ENCODE measurements at places on chromosomes 1 and 21.

- DNase-seq, result no peak
Measured at GRCh38 chr21:33558777-33559421, 16.1 kb downstream of the SON start.

DNA sequence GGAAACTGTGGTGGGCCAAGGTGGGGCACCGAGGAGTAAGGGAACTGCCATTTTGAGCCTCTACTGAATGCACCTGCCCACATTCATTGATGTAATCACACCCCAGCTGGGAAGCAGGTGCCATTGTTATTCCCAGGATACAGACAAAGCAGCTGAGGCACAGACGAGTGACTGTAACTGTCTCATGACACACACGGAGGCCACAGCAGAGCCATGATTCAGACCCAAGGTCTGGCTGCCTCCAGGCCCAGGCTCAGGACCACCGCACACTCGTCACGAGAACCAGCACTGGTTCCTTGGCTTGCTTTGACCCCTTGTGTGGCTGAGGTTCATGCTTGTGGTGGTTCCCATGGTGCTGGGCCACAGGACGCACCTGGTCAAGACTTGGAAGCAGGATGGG is 45.6 kb upstream of the CLIC4 start:
- DNase-seq, result no peak

DNA sequence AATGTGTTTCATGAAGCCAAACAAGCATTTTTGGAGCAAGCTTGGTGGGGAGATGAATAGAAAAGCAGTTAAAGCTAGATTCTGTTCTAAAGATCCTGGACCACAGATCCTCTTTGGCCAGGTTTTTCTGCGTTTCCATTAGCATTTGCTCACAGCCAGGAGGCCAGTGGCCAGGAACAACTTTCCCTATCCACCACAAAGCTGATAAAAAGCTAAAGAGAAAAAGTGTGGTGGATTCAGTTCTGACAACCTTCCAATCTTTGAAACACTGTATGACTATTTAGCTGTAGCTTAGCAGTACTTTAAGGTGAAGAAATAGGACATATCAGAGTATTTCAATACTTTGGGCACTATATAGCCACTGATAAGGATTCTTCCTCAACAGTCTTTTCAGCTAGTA is 3.0 kb upstream of the NEK7 start:
- DNase-seq, result peak; percentile 39

DNA sequence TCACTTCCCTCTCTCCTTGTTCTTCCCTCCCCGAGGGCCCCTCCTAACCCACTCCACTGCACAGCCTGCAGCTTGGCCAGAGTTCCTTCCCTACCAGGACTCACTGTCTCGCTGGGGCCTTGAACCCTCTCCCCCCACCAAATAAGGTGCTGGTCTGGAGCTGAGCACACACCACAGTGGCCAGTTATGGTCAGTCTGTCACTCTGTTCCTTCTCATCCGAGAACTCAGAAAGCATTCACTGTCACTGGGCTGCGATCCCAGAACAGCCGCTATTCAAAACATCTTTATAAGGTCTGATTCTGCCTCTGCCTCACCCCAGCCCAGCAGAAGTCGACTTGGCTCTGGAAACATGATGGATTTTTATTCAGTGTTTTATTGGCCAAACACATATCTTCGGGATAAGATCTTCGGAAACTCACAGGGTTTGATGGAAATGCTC is 19.8 kb upstream of the LBR start:
- peak; percentile 47 for DNase-seq

GRCh38 chr21:38803075-38803660 is 2.6 kb upstream of the ETS2 start:
- DNase-seq, result no peak
